Ureter (tissue), 1 donor: ENCODE measurements at places on chromosomes 5 and 9. TPM values are rescaled to one million over a fixed set of nuclear protein-coding genes. Genes with fewer than 3 reads are reported as not detected.

GRCh38 chr5:18333841-18334240 is 699.6 kb downstream of the TAF11L14 start:
- no peak for DNase-seq

GRCh38 chr9:6782345-6782744 is 24.6 kb downstream of the KDM4C start:
- no peak for DNase-seq

DNA sequence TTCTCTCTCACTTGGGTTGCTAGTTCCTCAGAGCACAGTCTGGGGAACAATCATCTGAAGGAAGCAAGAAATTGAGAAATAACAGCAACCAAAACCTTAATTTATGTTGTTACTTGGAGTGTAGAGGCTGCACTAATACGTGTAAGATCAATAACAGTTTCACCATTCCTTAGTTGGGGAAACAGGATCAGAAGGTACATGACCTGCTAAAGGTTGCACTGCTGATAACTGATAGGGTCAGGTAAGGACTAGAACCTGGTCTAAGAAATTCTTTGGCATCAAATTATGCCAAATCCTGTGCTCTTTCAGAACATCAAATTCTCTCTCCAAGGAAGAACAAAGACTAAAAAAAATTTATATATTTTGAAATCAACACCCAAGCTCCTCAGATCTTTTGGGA is 278.6 kb upstream of the C9orf72 start:
- DNase-seq = no peak

DNA sequence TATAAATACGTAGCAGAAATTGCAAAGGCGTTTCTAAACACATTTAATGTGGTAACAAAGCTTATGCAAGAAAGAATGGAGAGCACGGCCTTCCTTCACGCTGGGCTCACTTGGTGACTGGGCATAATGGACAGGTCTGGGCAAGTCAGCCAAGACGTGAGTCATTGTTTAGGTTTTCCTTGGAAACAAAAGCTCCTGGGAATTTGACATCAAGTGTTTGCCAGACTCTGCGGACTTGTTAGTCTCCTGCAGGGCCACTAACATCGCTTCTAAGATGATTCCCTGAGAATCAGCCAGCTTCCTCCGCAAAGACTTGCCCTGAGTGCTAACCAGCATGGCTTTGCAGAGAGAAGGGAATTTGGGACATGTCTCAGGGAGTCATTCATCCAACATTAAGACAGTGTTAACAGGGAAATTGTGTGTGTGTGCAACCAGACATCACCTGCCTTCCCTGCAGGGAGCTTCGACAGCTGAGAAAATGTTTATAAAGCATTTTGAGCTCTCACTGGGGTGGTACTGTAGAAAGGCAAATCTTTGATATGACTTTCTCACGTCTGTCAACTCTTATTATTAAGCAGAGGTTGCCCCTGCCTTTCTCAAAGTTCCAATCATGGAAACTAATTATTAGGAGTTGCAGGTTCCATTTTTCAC is 182.5 kb downstream of the NTRK2 start:
- DNase-seq = no peak

- peak; percentile 37 for DNase-seq
These were observed 676 bp downstream of the NOL6 start for GRCh38 chr9:33472881-33473615.

- DNase-seq = no peak
These were observed 299.6 kb upstream of the GRIN3A start for GRCh38 chr9:102038006-102038405.

GRCh38 chr5:38423276-38424147 is 132.9 kb downstream of the LIFR start:
- no peak for DNase-seq

DNA sequence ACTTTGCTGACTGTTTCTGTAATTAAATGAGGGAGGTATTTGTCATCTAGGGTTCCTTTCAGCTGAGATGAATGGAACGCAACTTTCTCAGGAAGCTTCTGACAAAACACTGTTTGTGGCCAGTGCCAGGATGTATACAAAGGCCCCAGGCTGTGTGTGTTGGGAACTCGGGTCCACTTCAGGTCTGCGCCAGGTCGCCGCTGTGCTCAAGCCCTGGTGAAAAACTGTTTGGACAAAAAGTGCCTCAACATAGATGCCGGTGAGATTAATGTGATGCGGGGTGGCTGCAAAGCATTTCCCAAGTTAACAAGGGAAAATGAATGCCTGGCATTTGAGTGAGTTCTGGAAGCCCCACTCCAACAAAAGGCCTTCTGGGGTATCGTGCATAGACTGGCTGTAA is 156.4 kb downstream of the GABBR2 start:
- DNase-seq = no peak

Gene SHOC1
- total RNA-seq = 0.16 TPM

DNA sequence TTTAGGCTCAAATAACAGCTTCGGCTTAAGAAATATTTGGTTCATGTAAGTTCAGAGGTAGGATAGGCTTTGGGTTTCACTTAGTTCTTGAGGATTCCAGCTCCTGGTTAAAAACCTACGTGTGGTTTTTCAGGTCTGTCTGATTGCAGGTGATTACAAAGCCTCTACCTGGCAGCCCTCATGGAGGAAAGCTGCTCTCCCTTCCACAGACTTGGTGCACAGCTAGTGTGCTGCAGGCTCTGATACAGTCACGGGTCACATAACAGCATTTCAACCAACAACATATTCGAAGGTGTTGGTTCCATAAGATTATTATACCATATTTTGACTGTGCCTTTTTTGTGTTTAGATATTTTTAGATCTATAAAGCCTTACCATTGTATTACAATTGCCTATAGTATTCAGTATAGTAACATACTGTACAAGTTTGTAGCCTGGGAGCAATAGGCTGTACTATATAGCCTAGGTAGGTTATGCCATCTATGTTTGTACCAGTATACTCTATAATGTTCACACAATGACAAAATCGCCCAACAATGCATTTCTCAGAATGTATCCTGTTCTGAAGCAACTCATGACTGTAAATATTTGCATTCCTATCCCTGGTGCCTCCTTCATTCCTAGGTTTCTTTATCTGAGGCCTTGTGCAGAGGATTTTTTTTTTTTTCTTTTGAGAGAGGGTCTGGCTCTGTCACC is 8.0 kb upstream of the DCP2 start:
- no peak for DNase-seq

DNA sequence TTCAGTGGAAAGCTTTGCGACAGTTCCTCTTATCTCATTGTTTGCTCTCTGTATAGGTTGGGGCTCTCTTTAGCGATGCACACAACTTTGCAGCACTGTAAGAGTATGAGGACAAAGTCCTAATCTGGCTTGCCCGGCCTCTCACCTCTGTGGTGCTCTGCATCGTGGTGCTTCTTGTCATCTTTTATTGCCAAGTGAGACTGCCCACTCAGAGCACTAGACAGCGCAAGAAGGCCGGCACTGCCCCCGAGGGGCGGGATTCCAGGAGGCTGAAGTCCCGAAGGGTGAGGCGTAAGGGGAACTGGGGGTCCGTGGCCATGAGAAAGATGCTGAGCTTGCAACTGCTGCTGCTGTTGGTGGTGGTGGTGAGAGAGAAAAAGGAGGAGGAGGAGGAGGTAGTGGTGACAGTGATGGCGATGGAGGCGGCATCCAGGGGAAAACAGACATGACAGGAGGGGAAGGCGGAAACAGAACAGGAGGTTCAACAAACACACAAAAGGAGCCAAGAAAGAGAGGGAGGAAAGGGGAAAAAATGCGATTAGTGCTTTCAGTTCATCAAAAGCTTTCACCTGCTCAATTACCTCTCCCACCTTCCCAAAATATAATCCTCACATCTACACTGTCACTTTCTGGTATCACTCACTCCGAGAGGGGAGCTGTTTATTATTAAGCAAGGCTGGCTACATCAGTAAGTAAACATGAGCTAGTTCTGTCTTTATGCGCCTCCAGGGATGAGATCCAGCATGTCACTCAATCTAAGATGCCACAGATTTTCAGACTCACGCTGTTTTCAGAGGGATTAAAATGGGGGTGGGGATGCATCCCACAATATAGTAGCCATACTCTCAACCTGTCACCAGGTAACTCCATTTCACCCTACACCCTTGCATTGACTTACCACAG is 55.1 kb downstream of the TLE1 start:
- no peak for DNase-seq

Gene CER1
- not detected for total RNA-seq

DNA sequence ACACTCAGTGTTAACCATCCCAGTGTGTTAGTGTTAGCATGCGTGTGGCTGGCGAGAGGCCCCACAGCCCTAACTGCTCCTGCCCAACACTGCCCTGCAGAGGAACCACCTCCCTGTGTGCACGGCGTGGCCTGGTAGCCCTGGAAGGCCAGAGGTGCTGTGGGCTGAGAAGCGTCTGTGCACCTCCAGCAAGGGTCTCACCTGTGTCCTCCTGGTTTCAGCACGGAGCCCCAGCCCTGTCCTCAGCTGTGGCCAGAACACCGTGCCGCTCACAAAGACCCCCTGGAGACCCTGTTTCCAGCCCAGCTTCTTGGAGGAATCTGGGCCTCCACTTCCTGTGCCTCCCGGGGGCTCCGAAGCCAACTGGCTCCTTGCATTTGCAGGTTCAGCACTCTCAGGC is 56.1 kb upstream of the NRARP start:
- DNase-seq = no peak

DNA sequence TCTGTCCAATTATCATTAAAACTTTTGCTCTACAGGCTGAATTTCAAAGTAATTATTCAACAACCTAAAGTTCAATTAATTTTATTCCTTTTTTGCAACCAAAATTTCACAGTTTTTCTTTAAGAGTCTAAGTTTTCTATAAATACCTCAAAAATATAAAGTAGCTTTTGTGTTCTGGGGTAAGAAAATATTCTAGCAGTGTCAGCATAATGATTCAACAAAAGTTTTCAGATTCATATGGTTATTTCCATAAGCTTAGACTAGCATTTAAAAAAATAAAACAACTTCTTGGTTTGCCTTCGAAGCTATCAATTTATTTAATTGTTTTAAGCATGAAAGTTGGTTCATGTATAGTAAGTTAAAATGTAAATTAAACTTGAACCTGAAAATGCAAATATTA is 1962.3 kb upstream of the CDH6 start:
- no peak for DNase-seq

DNA sequence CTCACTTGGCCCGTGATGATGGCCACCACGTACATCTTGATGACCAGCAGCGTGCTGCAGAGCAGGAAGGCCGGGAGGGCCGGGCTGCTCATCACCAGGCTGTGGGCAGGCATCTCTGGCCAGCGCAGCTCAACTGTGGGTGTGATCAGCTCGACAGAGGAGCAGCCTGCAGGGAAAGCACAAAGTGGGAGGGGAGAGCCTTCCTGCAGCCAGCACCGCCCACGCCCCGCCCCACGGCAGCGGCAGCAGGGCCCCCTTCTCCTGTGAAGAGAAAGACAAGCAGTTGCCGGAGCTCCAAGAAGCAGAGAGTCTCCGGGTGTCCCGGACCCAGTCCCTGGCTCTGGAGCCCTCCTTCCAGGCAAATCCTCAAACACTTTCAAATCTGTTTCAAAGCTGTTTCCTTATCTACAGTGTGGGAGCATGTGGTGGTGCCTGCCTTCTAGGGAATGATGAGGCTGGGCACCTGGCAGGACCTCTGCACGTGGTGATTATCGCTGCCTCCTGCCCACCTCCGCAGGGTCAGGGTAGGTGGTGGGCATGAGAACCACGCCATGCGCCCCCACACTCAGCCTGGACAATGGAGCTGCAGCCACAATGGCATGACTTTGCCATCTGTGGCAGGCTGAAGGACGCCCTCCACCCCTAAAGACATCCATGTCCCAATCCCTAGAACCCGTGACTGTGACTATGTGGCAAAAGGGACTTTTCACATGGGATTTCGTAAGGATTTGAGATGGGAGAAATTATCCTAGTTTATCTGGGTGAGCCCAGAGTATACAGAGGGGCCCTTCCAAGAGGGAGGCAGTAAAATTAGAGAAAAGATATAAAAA is at the start of gene PTGES:
Gene PTGES, minus strand, starts transcription at position 143 of the 830 bp plus-strand sequence. Its CDS starts 30 bp downstream, at position 113.
- peak; percentile 84 for DNase-seq

DNA sequence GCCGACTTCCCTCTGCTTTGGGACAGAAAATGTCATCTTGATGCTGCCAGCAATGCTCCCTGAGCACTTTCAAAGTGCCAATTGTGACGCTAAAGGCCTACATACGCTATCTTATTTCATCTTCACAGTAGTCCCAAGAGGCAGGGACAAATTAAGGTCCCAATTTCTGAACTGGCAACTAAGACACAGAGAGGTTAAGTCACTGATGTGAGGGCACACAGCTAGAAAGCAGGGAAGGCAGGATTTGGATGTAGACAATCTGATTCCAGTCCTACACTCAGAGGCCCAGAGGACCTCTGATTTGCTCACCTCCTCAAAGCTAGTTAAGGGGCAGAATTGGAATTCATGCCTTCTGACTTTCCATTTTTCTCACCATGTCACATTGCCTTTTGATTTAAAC is 249.2 kb upstream of the CLINT1 start:
- no peak for DNase-seq

DNA sequence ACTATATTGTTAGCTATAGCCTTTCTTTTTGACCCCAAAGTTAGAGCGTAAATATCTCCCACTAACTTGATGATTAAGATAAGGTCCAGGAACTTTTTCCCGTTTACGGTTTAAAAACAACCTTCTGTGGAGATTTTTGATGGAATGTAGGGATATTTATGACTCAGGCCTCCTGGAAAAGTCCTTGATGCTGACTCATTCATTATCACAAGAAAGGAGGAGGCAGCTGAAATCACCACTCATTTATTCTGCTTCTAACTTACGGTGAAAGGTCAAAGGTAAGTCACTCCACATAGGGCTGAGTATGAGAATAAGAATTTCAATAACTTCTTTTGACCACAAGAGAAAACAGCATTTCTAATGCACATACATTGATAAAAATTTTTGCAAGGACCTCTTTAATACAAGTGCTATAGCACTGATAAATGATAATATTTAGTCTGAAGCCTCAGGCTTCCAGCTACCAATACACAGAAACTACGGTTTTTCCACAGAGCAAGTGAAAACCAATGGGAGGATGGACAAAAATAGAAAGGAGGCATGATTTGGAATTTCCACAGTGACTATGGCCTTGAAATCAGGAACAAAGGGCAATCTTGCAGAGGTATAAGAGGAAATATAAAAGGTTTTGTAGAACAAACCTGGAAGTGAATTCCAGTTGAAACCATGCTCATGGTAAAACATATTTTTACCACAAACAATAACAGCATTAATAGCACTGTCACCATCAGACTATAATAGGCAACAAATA is 146.5 kb downstream of the PPP2R2B start:
- DNase-seq = no peak

- DNase-seq = no peak
These were observed 59.6 kb upstream of the C5orf58 start for GRCh38 chr5:170173227-170173626.

- DNase-seq = no peak
These were observed 883 bp upstream of the RNF145 start for GRCh38 chr5:159210210-159210661.

GRCh38 chr9:4357929-4358328 is 58.1 kb upstream of the GLIS3 start:
- no peak for DNase-seq

Gene PCDHA11
- 0.57 TPM for total RNA-seq

DNA sequence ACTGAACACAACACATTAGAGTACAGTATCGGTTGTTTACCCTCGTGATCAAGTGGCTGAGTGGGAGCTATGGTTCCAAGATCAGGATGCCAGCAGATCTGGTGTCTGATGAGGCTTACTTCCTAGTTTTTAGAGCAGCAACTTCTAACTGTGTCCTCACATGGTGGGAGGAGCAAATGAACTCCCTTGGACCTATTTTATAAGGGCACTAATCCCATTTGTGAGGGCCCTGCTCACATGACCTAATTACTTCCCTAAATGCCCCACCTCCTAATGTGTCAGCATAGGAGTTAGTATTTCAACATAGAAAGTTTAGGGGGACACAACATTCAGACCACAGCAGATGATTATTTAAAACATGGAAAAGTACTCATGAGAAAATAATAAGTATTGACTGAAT is 111.8 kb downstream of the GCNT1 start:
- no peak for DNase-seq
